ENCODE measurements at places on chromosomes 4 and X.

- DNase-seq, result no peak
Measured at GRCh38 chr4:113644398-113644797, 117.1 kb downstream of the CAMK2D start.

DNA sequence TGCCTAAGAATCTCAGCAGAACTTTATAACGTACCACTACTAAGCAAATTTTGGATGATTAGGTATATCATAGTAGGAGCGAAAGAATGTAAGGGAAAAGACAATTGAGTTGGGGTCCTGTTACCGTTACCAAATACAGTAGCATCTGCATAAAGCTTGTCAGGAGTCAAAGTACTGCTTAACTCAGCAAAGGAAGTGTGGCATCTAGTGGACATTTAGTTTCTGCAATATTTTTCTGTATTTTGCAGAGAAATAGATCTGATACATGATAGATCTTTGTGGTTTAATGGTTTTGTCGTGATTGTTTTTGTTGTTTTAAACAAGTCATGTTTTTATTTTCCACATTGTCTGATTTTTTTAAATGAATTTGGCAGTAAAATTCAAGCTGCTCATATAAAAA is 81.0 kb upstream of the SMARCAD1 start:
- DNase-seq, result no peak

DNA sequence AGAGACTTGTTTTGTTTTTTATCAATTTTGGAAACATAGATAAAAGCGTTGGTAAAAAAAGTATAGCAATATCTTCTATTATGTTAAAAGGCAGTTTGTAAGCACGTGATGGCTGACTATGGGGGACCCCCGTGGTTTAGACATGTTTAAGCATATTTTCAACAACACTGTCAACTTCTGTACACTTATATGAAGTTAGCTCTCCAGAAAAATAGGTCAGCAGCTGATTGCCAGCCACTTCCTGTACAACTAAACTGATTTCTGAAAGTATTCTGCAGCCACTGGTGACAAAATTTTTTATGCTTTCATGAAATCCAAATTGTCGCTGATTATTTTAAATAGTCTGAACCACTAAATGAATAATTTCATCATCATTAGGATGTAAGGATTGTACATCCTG is 45.2 kb downstream of the RBMX2 start:
- no peak for DNase-seq

DNA sequence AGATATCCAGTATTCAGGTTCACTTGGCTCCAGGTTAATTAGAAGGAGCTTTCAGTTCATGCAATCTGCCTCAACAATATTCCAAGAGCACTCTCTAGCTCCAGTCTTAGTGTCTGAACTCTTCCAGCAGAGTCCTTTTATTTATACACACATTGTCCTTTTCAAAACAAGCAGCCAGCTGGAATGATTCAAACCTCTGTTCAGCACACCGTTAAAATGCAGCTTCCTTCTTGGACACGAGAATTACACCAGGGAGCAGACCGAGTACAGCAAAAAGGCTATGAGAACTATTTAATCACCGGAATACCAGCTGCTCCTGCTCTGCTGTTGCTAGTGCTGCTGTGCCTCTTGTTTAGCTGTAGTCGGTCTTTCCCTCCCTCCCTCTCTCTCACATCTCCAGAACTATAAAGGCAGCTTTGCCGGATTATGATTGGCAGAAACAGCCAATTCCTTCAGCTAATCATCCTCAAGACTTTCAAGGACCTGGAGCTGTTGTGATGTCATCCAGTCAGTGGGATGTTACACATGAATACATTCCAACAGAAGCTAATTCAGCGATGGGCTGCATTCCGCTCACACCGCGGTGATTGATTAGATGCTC is at the start of gene NDST4:
Gene NDST4, minus strand, starts transcription at position 115 of the 601 bp plus-strand sequence. CDS start 36,584 bp downstream, outside the sequence.
- no peak for DNase-seq

- DNase-seq, result no peak
Measured at GRCh38 chr4:48506716-48507115, 16.7 kb downstream of the ZAR1 start.

DNA sequence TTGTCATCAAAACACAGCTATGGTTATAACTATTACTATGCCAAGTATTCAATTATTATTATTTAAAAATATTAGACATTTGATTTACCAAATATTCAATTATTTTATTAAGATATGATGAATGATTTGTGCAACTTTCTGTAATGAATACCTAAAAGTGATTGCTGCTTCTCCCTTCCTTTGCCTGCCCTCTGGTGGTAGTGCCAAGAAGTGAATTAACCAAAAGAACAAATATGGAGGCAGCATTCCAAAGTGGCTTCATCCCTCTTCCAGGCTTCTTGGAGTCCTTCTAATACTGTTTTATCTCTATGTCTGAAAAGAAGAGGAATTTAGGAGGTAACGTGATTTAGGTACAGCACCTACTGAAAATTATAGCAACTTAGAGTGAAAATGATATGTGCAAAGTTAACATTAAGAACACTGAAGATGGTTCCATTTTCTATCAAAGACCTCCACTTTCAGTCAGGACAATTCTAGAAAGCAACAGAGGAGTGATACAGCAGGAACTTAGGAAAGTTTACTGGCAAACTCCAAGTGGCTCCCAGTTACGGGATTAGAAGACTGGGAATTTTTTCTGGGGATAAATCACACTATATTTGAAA is 43.0 kb downstream of the ENPEP start:
- no peak for DNase-seq

DNA sequence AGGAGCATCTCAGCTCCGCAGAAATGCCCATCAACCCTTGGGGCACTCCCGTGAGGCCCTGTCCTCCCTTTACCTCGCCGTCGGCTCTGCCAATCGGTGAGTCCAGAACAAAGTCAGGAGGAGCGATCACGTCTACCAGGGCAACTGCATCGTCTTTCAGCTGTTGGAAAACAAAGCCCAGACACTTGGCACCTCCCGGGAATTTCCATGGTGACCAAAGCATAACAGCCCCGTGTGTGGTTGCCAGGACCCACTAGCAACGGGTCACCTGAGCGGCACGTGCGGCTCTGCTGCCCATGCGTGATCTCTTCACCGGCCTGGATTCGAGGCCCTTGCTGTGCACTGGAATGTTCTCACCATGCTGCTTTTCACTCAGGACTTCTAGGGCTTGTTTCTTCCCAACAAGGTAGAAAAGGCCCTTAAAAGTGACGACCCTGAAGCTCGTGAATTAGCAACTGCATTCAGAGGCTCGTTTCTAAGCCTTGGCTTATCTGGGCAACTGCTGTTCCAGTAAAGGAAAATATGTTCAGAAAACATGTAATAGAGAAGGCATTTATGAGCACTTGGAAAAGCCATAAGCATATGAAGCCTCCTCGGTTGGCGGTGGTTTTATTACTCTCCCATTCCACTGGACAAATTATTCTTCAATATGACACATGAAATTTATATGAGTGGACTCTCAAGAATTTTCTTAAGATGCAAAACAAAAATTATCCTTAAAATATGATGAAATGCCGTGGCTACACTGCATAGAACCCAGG is 69.5 kb downstream of the ACOX3 start:
- DNase-seq, result no peak

GRCh38 chr4:104677116-104677515 is 182.4 kb upstream of the CXXC4 start:
- DNase-seq, result no peak

GRCh38 chr4:44025376-44026020 is 423.1 kb downstream of the KCTD8 start:
- DNase-seq, result no peak

DNA sequence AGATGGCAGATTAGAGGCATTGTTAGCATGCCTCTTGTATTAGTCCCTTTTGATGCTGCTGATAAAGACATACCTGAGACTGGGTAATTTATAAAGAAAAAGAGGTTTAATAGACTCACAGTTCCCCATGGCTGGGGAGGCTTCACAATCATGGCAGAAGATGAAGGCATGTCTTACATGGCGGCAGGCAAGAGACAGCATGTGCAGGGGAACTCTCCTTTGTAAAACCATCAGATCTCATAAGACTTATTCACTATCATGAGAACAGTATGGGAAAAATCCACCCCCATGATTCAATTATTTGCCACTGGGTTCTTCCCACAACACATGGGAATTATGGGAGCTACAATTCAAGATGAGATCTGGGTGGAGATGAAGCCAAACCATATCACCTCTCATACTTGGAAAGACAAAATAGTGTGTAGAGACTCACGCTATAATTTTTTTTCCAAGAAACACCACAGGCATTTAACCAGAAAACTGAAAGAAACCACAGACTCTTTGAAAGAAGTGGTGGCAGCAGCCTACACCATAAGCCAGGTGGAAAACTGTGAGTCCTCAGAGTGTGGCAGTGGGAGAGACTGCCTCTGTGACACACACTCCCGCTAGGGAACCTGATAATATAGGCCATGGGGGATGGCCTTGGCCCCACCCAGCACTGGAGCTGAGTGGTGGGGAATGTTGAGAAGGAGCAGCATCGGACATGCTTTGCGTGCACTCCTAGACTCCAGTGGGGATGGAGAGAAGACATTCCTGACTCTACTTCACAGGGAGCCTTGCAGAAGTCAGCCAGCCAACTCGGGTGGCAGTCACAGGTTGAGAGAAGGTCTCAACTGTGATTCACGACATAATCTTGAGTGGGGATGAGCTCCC is 51.5 kb downstream of the SLC2A9 start:
- no peak for DNase-seq

GRCh38 chr4:83535520-83536361 is at the start of gene GPAT3:
GPAT3 (plus strand) TSS chr4:83536108; CDS start chr4:83536623, 515 bp downstream.
- DNase-seq, result peak; percentile 48

DNA sequence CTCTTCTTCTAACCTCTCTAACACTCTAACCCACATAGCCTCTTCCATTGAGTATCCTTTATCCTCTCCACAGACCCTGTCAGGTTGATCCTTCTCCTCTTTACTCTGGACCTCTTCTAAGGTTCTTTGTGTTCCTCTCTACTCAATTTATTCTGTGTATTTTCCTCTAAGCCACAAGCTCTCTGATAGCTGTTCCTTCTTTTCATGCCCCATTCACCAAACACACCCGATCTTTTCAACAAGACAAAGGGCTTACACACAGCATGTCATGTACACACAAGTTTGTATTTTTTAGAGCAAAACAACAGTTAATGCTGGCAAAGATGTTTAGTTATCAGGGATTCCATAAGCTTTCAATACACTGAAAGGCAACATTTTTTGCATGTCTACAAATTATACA is 1.9 kb downstream of the SPIN2B start:
- DNase-seq, result no peak

- no peak for DNase-seq
Measured at GRCh38 chrX:115437841-115438595, 123.0 kb upstream of the PLS3 start.

GRCh38 chrX:37896511-37896890 is 49.1 kb upstream of the DYNLT3 start:
- no peak for DNase-seq

Measured in stimulated activated CD8-positive, alpha-beta memory T cell treated with anti-CD3 and anti-CD28 coated beads, Interleukin-12 subunit alpha, Interleukin-12 subunit beta, amount 100 ng/mL, for 4 hours (primary cell).